Muscle of arm (tissue), 14 donors: ENCODE measurements at places on chromosomes 7 and 10.
A peak's percentile ranks its signal among the peaks of the same experiment; 100 is the strongest.

DNA sequence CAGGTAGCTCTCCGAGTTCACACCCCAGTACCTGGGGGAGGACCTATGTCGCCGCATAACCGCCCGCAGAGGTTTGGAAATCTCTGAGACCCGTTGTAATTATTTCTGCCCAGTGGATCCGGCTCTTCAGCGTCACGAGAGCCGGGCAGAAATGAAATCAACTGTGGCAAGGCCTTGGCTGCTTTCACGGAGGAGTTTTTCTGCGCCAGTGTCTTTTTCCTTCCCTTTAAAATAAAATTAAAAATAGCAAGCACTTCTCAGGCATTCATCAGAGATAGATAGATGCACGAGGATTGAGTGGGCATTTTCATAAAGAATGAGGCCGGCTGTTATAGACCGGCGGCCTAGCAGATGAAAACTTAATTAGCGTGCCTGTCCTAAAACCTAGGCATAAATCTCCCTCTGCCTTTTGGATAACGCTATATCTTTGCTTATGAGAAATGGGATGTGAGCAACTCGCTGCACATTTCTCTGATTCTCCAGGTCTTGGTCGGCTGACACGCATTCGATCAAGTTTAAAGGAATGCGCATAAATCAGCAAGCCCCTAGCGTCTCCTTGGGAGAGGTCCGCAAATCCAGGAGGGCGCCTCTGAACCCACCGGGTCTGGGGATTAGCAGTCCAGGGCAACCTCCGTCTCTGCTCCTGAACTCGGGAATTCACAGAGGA is 6.4 kb downstream of the HOXA13 start:
- DNase-seq: no peak

GRCh38 chr7:1555046-1555812 is 776 bp downstream of the TMEM184A start:
- no peak for DNase-seq

DNA sequence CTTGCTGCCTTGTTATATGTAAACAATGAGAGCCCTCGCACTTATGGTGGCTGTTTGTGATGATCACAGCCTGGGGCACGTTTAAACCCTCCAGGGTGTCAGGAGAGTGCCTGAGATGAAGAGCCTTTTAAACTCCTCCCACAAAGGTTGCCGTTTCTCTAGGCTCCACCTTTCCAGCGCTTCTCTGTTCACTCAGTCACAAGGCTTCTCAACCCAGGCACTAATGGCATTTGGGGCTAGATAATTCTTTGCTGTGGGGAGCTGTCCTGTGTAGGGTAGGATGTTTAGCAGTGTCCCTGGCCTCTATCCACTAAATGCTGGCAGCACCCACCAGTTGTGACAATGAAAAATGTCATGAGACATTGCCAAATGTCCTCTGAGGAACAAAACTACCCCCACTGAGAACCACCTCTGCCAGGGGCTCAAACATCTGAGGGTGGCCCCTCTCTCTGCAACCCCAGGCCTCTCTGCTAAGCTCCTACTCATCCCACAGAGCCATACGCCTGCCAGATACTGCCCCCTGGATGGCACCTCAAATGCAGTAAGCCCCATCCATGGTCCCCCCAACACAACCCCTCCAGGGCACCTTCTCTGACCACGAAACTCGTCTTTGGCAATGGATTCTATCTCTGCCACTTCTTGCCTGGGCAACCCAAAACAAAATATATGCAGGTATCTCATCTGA is 144.3 kb upstream of the ZMIZ1 start:
- DNase-seq: no peak

GRCh38 chr10:88820748-88821401 is 18.3 kb downstream of the LIPM start:
- peak; percentile 78 for DNase-seq

- no peak for DNase-seq
Observed at GRCh38 chr7:46610746-46611145, 689.7 kb upstream of the IGFBP3 start.

- DNase-seq: no peak
Observed at GRCh38 chr10:95542330-95542729, 18.8 kb downstream of the SORBS1 start.

DNA sequence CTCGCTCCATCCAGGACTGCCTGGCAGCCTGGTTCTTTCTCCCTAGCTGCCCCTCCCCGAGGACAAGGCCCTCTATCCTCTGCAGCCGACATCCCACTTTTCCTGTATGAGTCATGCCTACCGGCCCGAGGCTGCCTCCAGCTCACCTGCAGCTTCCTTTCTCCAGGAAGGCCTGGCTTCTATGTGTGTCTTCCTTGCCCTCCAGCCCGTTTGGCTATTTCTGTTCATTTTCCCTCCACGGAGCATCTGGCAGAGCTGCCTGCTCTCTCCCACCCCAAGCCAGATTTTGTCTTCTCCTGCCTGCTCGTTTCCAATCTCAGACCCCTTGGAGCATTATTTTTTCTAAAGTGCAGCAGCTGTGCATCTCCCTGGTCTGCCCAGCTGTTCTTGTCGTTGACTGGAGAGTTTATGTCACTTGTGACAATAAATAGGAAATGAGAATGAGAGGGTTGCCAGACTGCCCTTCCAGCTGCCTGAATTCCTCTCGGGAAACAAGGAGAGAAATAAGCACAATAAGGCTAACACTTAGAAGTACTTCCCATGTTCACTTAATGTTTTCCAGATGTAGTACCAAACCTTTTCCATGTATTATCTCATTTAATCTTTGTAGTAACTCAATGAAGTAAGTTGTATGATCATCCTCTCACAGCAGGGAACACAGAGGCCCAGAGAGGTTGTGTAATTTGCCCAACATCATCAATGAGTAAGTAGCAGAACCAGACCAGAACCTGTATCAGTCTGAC is 19.7 kb downstream of the UBTD1 start:
- peak; percentile 74 for DNase-seq

- no peak for DNase-seq
Observed at GRCh38 chr10:123038782-123039631, 30.2 kb downstream of the ACADSB start.

DNA sequence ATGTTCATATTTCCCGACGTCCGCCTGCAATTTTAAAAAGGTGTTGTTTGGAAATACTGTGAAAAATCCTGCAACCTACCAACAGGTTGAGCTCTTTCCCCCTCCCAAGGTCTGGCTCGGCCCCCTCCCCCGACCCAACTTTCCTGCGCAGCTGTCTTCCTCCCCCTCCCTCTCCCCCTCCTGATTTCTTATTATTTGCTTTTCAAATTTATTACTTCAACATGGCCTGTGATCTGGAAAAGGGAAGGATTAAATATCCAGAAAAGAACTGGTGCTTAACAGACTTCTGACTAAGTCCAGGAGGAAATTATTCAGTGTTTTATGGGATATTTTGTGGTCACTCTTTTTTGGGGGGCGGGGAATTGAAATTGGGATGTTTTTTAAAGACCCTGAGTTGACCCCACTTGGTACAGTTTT is 2.4 kb downstream of the ARID5B start:
- DNase-seq: no peak

- DNase-seq: no peak
Observed at GRCh38 chr7:6166443-6166891, 106.0 kb downstream of the CYTH3 start.

DNA sequence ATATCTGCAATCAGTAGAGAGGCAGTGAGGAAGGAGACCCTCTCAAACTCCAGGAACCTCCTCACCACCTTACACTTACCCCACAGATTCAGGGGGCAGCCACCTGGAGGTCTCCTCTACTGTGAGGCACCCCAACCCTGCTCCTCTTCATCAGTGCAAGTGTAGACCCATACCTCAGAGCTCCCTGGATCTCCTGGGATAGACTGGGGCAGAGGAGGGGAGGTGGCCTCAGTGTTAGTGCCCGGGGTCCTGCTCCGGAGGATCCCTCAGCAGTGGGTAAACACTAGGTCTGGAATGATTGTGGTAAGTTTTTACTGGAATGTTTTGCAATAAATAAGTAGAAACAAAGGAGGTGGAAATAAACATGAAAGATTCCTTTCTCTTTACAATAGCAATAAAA is 31.1 kb downstream of the ANTXRL start:
- DNase-seq: no peak

DNA sequence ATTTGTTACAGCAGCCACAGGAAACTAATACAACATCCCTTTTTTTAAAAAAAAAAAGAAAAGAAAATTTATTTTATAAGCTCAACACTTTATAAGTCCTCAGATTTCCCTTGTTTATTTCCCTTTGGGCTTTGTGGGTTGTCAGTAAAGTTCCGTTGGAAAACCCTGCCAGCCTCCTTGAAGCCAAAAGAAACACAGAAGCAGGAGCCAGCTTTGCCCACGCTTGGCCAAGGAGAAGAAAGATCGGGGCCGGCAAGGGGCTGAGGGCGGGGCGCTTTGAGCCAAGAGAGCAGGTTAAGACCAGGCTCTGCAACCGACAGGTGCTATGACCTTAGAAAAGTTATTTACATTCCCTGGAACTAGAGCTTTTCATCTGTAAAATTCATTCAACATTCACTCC is 72.7 kb downstream of the RGS10 start:
- DNase-seq: no peak

GRCh38 chr7:156897673-156898072 is 4.7 kb upstream of the LMBR1 start:
- no peak for DNase-seq

- DNase-seq: no peak
Observed at GRCh38 chr10:112716076-112716475, 234.0 kb upstream of the TCF7L2 start.
